ENCODE measurements at places on chromosomes 1 and 21. TPM values are rescaled to one million over a fixed set of nuclear protein-coding genes. Genes with fewer than 3 reads are reported as not detected.

- H3K27me3 ChIP-seq = no peaks in the 10 kb centered on the region
- DNase-seq = no peak
- no peak overlapping the region for H3K4me3 ChIP-seq
- H3K27ac ChIP-seq = no peak overlapping the region
- no peaks in the 10 kb centered on the region for H3K36me3 ChIP-seq
These were observed 5.9 kb downstream of the TARBP1 start for GRCh38 chr1:234473118-234473517.

- H3K36me3 ChIP-seq = no peaks in the 10 kb centered on the region
- no peaks in the 10 kb centered on the region for H3K27me3 ChIP-seq
- H3K4me3 ChIP-seq = no peak overlapping the region
- DNase-seq = no peak
- H3K4me1 ChIP-seq = no peaks in the 10 kb centered on the region
These were observed 511.4 kb downstream of the AJAP1 start for GRCh38 chr1:5165762-5166161.

DNA sequence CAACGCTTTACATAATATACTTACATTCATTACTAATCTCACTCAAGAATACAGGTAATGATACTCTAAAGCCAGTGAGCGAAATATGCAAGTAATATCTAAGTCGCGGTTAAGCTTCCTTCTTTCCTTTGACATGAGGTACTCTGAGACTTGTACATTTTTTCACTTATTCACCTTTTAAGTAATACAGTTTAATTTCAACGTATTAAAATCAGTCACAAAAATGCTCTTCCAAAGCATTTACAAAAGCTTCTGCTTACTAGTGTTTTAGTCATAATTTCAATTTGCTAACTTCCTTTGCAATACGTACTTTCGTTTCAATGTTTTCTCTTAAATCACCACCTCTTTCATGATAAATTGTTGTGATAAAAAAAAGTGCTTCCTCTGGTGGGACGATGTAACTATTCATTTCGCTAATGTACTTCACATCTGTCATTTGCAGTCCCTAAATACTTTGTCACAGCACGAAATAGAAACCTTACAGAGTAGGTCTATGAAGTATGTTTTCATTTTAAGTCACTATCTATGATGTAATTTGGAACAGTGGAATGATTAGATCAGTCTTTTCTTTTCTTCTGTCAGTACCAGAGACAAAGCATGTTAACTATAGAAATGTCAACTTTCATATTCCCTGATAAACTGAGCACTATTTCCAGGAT is 34.0 kb upstream of the ADGRL4 start:
- no peaks in the 10 kb centered on the region for H3K27me3 ChIP-seq
- H3K27ac ChIP-seq = no peak overlapping the region
- no peaks in the 10 kb centered on the region for H3K4me1 ChIP-seq
- no peaks in the 10 kb centered on the region for H3K36me3 ChIP-seq

- H3K27me3 ChIP-seq = no peaks in the 10 kb centered on the region
- no peaks in the 10 kb centered on the region for H3K4me1 ChIP-seq
- no peak for DNase-seq
These were observed 128.6 kb downstream of the LRIG2 start for GRCh38 chr1:113201560-113201959.

- no peak overlapping the region for H3K4me3 ChIP-seq
- H3K27ac ChIP-seq = no peak overlapping the region
- H3K36me3 ChIP-seq = no peaks in the 10 kb centered on the region
These were observed 21.3 kb downstream of the GPSM2 start for GRCh38 chr1:108897865-108898720.

GRCh38 chr1:28306301-28306949 is 22.4 kb upstream of the MED18 start:
- H3K4me1 ChIP-seq = no peaks in the 10 kb centered on the region
- H3K36me3 ChIP-seq = no peaks in the 10 kb centered on the region
- H3K27ac ChIP-seq = no peak overlapping the region
- no peak for DNase-seq
- H3K4me3 ChIP-seq = no peak overlapping the region
- no peaks in the 10 kb centered on the region for H3K27me3 ChIP-seq

AMIGO1 gene
- 8.6 TPM for total RNA-seq

PCP4L1 gene
- not detected for total RNA-seq

SLC44A5 gene
- total RNA-seq = 0.58 TPM
